ENCODE measurements at places on chromosomes 12 and 14. TPM values are rescaled to one million over a fixed set of nuclear protein-coding genes. Genes with fewer than 3 reads are reported as not detected.

Gene BICDL1
- 140 TPM for total RNA-seq

Gene ETV6
- total RNA-seq, result 117 TPM

Gene PROX2
- total RNA-seq, result not detected

Gene TMEM229B
- 1.7 TPM for total RNA-seq

Gene TEX22
- 7.4 TPM for total RNA-seq

Gene STAC3
- total RNA-seq, result 4.2 TPM

Gene RGS6
- 2.0 TPM for total RNA-seq

Gene TECPR2
- total RNA-seq, result 10.1 TPM

Gene GLI1
- total RNA-seq, result 2.5 TPM

DNA sequence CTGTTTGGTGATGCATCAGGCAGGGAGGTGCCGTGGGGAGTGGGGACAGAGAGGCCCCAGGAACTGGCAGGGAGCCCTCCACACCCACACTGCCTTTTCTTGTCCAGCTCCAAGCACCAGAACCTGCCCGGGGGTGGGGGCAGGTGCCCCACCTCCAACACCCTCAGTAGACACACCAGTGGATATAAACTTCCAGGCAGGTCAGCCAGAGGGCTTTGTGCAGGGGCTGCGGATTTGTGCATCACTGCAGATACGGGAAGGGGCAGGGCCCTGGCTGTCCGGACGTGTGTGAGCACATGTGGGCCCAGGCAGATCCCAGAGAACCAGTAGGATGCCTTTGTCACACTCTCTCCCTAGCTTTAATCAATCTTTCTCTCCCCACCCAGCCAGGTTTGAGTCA is 1.3 kb upstream of the TGM1 start:
- H3K36me3 ChIP-seq, result peaks cover 16% of the 10 kb centered on the region
- peaks cover 6% of the 10 kb centered on the region for H3K4me1 ChIP-seq
- no peak for DNase-seq
- H3K4me3 ChIP-seq, result no peak overlapping the region

DNA sequence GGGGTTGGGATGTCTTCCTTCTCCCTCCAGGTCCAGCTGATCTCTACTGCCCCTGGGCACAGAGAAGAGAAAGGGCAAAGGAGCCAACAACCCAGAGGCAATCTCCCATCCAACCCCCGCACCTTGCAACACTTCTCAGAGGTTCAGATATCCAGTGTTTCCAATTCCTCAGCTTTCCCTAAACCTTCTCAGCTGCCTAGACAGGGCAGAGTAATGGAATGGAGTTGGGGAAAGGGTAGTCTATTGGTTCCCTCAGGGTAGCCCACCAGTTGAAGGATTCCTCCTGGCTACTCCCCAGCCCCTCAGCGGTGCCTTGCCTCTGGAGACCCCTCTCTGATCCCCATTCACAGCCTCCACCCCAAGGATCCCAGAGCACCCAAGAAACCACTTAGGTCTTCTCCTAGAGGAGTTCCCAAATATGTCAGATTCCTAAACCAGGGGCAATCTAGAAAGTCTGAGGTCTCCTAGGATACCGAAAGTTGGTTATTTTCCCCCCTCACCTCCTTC is 537 bp downstream of the NFE2 start:
- no peaks in the 10 kb centered on the region for H3K36me3 ChIP-seq
- DNase-seq, result no peak

DNA sequence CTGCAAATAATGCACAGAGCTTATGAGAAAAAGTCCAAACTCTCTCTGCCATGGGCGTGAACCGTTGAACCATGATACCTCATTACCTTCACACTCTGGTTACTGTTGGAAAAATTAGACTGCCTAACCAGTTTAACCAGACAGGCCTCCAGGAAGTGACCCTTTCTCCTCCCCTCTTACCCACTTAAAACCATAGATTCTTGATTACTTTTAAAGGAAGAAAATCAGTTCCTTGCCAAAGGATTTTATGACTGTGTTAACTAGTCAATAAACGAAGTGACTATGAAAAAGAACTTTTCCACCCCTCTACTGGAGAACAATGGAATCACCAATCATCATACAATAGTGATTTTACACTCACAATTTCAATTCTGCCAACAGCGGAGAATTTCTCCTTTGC is 254.0 kb upstream of the ATP2B1 start:
- H3K4me3 ChIP-seq, result no peak overlapping the region
- peaks cover 1% of the 10 kb centered on the region for H3K36me3 ChIP-seq
- DNase-seq, result no peak
- no peak overlapping the region for H3K27ac ChIP-seq

DNA sequence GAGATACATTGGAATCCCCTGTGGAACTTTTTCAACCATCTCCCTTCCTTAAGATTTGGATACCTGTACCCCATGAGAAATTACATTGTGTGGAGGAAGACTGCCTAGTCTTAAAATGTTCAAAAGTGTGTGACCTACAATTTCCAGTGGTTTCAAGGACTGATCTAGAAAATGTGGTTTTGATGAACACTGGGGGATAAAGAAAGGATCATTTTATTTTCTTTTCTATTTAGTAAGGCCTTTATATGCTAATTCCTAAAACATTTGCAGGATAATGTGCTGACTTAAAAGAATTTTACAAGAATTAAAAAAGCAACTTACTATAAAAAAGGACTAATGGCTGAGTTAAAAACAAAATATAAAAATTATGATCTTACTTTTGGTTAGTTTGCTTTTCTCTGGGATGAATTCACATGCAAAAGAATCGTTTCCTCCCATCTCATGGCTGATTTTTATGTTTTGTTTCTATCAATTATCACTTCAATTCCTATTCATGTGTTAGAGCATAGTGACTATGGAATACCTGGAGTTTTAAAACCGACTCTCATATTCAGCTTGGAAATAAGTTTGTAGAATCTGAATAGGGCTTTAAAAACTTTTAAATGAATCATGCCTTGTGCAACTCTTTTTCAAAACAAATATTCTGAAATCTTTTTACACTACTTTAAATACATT is 39.9 kb upstream of the PYGL start:
- H3K4me1 ChIP-seq, result no peaks in the 10 kb centered on the region
- no peak overlapping the region for H3K4me3 ChIP-seq
- H3K27me3 ChIP-seq, result peaks cover 5% of the 10 kb centered on the region
- no peaks in the 10 kb centered on the region for H3K36me3 ChIP-seq
- no peak overlapping the region for H3K27ac ChIP-seq
- no peak for DNase-seq

DNA sequence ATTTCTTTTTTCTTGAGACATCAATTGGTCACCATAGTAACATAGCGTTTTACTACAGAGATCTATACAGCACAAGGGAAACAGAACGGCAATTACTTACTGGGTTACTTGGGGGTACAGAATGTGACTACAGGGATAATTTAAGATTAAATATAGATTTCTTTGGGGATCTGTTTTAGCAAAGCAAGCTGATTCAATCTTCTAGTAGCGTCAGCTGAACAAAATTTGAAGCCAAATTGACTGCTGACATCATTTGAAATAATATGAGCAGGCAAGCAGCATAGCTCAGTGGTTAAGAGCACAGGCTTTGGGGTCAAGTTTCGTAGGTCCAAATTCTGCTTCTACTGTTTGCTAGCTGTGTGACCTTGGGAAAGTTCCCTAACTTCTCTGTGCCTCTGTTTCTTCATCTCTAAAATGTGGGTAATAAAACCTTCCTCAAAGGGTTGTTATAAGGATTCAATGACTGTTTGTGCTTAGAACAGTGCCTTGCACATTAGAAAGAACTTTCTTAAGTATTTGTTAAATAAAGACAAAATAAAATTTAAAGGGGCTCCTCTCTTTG is 12.8 kb downstream of the GPR19 start:
- DNase-seq, result no peak
- no peak overlapping the region for H3K4me3 ChIP-seq
- no peaks in the 10 kb centered on the region for H3K27me3 ChIP-seq
- peaks cover 11% of the 10 kb centered on the region for H3K36me3 ChIP-seq
- H3K4me1 ChIP-seq, result no peaks in the 10 kb centered on the region

- DNase-seq, result no peak
- no peaks in the 10 kb centered on the region for H3K36me3 ChIP-seq
- peaks cover 11% of the 10 kb centered on the region for H3K4me1 ChIP-seq
- H3K4me3 ChIP-seq, result no peak overlapping the region
- no peak overlapping the region for H3K27ac ChIP-seq
Measured at GRCh38 chr12:18468246-18469075, 207.1 kb downstream of the PIK3C2G start.

GRCh38 chr14:75847584-75847983 is 134.2 kb downstream of the TGFB3 start:
- H3K36me3 ChIP-seq, result no peaks in the 10 kb centered on the region
- no peaks in the 10 kb centered on the region for H3K4me1 ChIP-seq
- no peak overlapping the region for H3K27ac ChIP-seq
- H3K27me3 ChIP-seq, result no peaks in the 10 kb centered on the region
- no peak for DNase-seq

DNA sequence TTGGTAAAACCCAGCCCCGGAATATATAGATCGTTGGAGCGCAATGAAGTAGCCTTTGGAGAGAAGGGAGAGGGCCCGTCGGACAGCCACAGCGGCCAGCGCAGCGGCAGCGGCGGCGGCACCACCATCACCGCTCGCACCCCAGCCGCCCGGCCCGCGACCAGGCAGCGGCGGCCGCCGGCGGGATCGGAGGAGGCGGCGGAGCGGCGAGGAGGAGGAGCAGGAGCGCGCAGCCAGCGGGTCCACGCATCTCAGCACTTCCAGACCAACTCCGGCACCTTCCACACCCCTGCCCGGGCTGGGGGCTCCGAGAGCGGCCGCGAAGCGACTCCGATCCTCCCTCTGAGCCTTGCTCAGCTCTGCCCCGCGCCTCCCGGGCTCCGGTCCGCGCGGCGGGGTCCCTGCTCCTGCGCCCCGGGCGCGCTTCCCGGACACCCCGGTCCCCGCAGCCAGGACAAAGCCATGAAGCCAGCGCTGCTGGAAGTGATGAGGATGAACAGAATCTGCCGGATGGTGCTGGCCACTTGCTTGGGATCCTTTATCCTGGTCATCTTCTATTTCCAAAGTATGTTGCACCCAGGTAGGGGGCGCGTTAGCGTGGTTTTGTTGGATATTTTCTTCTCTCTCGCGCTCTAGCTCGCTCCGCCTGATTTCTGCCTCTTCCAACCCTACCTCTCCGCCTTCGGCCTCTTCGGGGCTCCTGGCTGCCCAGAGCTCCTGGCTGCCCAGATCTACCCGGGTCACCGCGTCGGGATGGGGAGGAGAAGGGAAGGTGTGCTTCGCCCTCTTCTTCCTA is 400 bp downstream of the CHST11 start:
- H3K36me3 ChIP-seq, result peaks cover 13% of the 10 kb centered on the region
- DNase-seq, result peak; percentile 44
- peak overlapping the region; percentile 99 for H3K4me3 ChIP-seq
- H3K27ac ChIP-seq, result peak overlapping the region; percentile 99

GRCh38 chr14:96688629-96689028 is 108.6 kb upstream of the VRK1 start:
- no peak overlapping the region for H3K27ac ChIP-seq
- peaks cover 12% of the 10 kb centered on the region for H3K27me3 ChIP-seq
- DNase-seq, result no peak

- peaks cover 6% of the 10 kb centered on the region for H3K4me1 ChIP-seq
- H3K27me3 ChIP-seq, result no peaks in the 10 kb centered on the region
- no peak overlapping the region for H3K4me3 ChIP-seq
- H3K27ac ChIP-seq, result no peak overlapping the region
- no peaks in the 10 kb centered on the region for H3K36me3 ChIP-seq
- no peak for DNase-seq
Measured at GRCh38 chr14:35883677-35884293, 57.6 kb downstream of the BRMS1L start.

GRCh38 chr14:92529903-92530302 is 16.3 kb downstream of the RIN3 start:
- no peaks in the 10 kb centered on the region for H3K36me3 ChIP-seq
- peak overlapping the region; percentile 35 for H3K27ac ChIP-seq
- H3K27me3 ChIP-seq, result peaks cover 5% of the 10 kb centered on the region
- H3K4me1 ChIP-seq, result peaks cover 32% of the 10 kb centered on the region

GRCh38 chr12:106387848-106388377 is 30.4 kb downstream of the POLR3B start:
- H3K4me1 ChIP-seq, result no peaks in the 10 kb centered on the region
- no peak for DNase-seq
- no peaks in the 10 kb centered on the region for H3K27me3 ChIP-seq
- no peak overlapping the region for H3K4me3 ChIP-seq
- peaks cover 6% of the 10 kb centered on the region for H3K36me3 ChIP-seq

DNA sequence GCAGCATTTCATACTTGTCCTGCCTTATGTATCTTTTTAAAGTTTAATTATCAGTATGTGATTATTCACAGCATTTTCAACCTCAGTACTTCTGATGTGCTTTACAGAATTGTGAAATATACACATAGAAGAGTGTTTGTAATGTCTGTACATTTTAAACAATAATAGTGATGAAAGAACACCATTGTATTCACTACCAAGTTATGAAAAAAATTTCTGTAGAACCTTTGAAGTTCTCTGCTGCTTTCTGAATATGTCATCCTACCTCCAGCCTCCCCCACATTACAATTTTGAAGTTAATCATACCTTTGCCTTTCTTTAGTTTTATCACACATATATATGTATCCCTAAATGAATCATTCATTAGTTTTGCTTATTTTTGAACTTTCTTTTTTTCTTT is 24.8 kb downstream of the FRMD6 start:
- no peak overlapping the region for H3K4me3 ChIP-seq
- no peak overlapping the region for H3K27ac ChIP-seq
- no peaks in the 10 kb centered on the region for H3K36me3 ChIP-seq
- DNase-seq, result no peak

DNA sequence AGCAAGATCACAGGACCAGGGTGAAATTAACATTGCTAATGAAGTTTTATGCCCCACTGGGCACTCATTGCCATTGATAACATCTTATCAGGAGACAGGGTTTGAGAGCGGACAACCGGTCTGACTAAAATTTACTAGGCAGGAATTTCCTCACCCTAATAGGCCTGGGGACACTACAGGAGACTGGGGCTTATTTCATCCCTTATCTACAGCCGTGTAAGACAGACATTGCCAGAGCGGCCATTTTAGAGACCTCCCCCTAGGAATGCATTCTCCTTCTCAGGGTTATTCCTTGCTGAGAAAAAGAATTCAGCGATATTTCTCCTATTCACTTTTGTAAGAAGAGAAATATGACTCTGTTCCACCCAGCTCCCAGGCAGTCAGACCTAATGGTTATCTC is 8.3 kb downstream of the OR4K17 start:
- no peak for DNase-seq
- no peak overlapping the region for H3K27ac ChIP-seq
- H3K27me3 ChIP-seq, result peaks cover 2% of the 10 kb centered on the region
- no peak overlapping the region for H3K4me3 ChIP-seq
- H3K36me3 ChIP-seq, result no peaks in the 10 kb centered on the region

GRCh38 chr14:29607169-29607568 is 320.5 kb downstream of the PRKD1 start:
- no peak overlapping the region for H3K4me3 ChIP-seq
- no peak overlapping the region for H3K27ac ChIP-seq
- no peaks in the 10 kb centered on the region for H3K4me1 ChIP-seq
- H3K27me3 ChIP-seq, result no peaks in the 10 kb centered on the region

DNA sequence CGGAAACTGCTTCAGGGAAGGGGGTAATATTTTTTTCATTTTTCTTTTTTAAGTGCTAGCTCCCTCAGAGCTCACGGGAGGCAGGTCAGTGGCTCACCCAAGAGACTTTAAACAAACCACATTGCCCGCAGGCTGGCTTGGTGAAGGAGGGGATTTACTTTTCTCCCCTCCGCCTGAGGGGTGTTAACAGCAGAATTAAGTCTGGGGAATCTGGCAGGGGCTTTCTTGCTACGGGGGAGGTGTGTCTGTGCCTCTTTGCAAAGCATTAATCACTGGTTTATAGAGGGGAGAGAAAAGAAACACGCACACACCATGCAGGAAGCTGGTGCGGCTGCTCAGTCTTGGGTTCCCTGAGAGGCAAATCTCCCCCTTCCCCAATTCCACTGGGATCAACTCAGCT is 26.2 kb upstream of the TBX3 start:
- no peak overlapping the region for H3K27ac ChIP-seq
- no peaks in the 10 kb centered on the region for H3K4me1 ChIP-seq
- peaks cover 6% of the 10 kb centered on the region for H3K27me3 ChIP-seq
